ENCODE measurements at places on chromosomes 4 and X.

- DNase-seq = no peak
These were observed 4.7 kb upstream of the FAM241A start for GRCh38 chr4:112140536-112140935.

GRCh38 chr4:174808836-174809235 is 20.2 kb downstream of the GLRA3 start:
- no peak for DNase-seq

DNA sequence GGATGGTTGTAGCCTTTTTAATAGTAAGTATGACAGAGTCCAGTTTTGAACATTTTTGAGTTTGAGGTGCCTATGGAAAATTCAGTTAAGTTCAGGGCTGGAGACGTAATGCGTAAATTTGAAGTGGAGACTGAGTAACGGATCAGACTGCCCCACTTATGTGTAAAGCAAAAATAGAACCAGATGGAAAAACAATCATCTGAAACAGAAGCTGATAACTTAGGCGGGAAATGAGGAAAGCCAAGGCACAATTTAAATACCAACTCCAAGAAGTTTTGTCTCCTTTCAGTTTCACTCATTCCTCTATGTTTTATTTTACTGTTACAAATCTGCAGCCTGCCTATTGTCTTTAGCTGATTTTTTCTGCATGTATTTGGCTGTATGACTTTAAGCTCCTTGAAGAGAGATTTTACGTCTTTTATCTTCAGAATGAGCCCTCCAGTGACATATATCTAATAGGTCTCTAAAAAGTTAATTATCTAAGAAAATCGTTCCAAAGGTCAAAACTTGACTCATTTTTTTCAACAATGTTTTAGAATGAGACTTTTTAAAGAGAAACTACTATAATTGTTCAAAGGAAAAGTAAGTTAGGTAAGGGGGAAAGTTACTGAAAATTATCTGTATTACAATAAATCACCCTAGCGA is 1.1 kb downstream of the SGCB start:
- DNase-seq = no peak

GRCh38 chrX:87468941-87469340 is 48.7 kb upstream of the KLHL4 start:
- DNase-seq = no peak

DNA sequence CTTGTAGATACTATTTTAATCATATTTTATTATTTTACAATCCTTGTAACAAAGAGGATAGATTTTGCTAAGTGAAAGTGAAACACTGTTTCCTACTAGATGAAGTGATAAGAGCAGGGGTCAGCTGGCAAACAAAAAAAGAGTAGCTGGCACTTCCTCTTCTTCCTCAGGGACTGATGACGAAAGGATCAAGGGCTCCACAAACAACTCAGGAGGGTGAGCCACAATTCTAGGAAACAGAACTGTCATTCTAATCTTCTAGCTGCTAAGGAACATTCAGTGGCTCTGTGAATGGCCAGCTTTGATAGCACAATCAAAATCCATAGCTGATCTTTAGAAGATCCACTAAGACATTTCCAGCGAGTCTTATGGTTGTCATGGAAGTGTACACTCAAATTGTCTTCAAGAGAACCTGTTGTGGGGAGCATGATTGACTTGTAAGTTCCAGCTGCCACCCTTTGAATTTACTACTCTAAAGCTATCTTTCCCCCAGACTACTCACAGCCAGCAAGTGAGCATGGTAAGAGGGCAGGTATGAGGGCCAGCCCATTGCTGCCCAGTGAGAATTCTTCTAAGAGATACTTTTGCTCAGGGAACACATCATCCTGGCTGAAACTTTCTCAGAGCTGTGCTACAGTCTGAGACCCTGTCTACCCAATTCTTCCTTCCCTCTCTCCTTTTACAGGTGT is 275.7 kb upstream of the RASGEF1B start:
- DNase-seq = no peak

DNA sequence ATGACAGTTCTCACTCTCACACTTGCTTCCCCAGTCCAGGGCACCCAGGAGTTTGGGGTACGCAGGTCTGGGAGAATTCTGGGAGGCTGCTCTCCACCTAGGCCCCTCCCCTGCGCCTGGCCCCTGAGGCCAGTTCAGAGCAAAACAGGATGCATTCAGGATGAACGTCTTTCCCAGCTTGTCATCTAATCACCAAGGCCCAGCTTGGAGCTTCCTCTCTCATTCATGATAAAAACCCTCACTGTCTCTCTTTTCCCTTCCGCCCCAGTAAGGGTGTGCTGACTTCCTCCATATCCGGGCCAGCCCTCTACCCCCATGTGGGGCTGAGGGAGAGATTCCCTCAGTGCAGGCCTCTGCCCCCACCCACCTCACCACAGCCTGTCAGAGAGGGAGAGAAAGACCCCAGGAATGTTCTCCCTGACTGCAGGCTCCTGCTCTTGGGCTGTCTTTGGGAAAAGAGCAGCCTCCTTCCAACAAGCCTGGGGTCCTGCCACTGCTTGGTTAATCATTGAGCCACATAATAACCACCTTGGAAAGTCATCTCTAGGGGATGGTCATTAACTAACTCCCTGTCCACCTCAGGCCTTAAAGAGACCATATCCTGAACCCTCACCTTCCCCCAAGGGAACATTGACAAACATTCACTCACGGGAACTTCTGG is 50.1 kb downstream of the STARD8 start:
- DNase-seq = no peak

DNA sequence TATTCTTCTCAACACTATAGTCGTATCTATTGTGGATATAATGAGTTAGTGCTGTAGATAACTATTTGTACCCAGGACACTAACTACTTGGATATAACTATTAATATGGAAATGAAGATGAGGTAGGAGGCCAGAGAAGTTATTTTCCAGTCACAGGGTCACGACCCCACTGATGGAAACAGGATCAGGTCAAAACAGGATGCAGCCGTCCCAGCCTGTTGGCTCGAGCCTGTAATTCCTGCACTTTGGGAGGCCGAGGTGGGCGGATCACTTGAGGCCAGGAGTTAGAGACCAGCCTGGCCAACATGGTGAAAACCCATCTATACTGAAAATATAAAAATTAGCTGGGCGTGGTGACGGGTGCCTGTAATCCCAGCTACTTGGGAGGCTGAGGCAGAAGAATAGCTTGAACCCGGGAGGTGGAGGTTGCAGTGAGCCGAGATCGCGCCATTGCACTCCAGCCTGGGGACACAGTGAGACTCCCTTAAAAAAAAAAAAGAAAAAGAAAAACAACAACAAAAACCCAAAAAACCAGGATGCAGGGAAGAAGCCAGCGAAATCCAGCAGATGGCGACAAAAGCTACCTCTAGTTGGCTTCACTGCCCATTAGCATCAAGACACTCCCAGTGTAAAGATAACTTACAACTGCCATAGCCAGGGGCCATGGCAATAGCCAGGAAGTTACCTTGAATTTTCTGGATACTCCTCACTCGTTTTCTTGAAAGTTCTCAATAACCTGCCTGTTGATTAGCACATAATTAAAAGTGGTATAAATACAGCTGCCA is 37.9 kb upstream of the NKAP start:
- peak; percentile 12 for DNase-seq

DNA sequence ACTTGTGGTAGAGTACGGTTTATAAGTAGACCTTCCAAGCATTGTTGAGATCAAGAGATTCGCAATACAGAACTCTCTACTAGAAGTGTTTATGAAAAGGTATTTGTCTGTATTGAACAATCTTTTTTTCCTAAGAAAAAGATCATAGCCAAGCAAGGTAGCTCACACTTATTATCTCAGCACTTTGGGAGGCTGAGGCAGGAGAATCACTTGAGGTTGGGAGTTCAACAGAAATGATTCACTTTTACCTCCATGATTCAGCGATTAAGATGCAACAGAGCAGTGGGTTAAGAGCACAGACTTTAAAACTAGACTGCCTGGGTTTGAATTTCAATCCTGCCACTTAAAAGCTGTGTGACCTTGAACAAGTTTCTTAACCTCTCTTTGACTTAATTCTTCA is 74.3 kb downstream of the TMEM156 start:
- DNase-seq = no peak

- DNase-seq = peak; percentile 18
These were observed 226.1 kb downstream of the ENOX2 start for GRCh38 chrX:130676861-130677260.

GRCh38 chrX:29952016-29952415 is 263.3 kb upstream of the MAGEB2 start:
- DNase-seq = no peak

DNA sequence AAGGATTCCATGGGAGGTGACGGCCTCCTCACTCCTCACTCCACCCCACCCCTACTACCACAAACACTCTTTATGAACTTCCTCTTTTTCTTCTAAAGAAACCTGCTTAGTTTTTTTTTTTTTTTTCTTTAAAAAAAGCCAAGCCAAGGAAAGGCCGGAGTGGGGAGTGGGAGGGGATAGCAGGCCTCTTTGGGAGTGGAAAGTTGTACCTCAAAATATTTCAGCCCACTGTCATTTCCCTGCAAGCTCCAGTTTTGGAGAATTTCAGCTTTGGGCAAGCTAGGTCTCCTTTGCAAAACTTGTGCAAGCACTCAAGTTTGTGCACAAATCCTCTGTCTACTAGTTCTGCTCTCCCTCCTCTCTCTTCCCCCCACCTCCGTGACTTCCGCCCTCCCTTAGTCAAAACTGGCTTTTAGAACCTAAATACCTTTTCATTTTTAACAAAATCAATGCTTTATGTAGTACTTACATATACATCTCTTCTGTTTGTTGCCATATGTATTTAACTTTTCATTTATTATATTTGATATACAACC is 512 bp upstream of the ANTXR2 start:
- DNase-seq = no peak

- peak; percentile 2 for DNase-seq
These were observed 45.6 kb downstream of the MAOB start for GRCh38 chrX:43836435-43837184.

DNA sequence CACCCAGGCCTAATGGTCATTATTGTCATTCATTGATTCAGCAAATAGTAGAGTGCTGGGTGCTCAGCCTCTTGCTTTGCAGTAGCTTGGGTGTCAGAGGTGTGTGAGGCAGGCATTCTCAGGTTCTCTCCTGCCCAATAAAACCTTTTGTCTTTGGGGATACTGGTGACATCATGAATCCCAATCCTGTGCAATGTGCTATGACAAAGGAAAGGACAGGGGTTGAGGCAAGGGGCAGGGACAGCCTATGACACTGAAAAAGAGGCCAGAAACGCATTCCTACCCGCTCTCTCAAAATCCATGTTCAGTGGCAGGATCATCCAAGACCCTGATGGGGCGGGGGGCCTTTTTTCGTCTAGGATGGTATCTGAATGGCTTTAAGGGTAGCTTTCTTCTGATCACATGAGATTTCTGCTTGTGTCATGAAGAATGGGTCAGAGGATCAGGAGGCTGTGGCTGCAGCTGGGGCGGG is 1.5 kb upstream of the FAM193A start:
- no peak for DNase-seq

DNA sequence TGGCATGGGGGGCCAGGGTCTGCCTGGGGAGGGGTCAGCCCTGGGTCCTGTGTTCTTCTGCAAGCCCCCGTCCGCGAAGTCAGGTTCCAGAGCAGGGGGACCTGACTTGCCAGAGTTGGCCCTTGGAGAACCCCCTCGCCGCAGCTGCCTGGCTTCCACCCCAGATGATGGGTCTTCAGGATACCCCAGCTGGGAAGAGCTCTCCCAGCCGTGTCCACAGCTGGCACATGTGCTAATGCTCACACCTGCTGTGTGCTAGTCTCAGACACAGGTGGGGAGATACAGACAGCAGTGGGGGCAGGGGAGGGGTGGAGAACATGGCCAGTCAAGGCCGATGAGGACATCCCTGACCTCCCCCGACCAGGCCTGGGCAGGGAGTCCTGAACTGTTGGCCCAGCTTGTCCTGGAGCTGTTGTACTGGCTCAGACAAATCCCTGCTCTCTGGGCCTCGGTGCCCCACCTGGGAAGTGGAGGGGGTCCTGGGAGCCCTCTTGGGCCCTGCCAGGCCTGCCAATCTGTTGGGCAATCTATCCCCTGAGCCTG is 3.5 kb downstream of the ADRA2C start:
- no peak for DNase-seq

DNA sequence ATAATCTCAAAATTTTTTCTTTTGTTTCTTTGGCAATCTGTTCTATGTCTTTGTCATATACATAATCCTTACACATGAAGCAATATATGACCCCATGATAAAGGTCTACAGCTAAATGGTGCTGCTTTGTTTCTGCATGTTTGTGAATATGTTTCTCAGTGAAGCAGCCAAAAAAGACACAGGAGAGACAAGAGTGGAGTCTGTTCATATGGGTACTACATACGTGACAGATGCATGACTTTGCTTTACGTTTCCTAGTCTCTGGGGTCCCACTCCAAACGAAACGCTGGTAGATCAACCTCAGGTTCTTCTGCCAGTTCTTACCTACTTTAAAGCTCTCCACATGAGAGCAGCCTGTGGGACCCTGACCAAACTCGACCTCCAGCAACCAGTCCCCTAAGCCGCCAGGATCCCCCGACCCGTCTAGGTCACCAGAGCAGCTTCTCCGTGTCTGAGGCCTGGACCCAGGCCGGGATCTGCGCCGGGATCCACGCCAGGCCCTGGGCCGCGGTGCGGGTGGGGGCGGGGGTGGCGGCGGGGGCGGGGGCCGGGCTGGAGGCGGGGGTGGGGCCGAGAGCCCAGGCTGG is 1.5 kb downstream of the USP51 start:
- DNase-seq = no peak

GRCh38 chr4:15885422-15885821 is 53.1 kb downstream of the FGFBP1 start:
- DNase-seq = no peak

- no peak for DNase-seq
These were observed 284.8 kb upstream of the TENM3 start for GRCh38 chr4:181958446-181958845.

DNA sequence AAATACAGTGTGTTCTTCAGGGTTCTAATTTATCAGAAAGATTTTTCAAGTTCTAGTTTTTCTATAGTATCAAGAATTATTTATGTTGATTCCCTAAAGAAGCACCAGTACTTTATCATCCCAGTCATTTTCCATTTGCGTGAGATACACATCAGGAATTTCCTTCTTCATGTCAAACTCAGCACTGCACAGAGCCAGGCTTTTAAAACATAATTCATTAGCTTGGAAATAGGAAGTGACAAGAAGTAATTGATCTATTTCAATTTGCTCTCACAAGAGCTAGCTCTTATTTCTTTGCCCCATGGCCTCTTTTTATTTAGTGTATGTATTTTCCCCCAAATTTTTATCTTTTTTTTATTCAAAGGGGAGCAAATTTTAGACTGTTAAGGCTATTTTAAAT is 13.0 kb upstream of the SLC10A4 start:
- DNase-seq = no peak

GRCh38 chrX:45771114-45771513 is 570.4 kb upstream of the DIPK2B start:
- no peak for DNase-seq

- DNase-seq = no peak
These were observed 139.0 kb downstream of the TSPAN5 start for GRCh38 chr4:98519268-98519977.

GRCh38 chr4:118825799-118826198 is 10.1 kb downstream of the SEC24D start:
- DNase-seq = no peak

GRCh38 chr4:163590103-163590502 is 95.6 kb downstream of the TMA16 start:
- no peak for DNase-seq

GRCh38 chr4:141789716-141790115 is 153.3 kb downstream of the IL15 start:
- DNase-seq = no peak
